CD8-positive, alpha-beta memory T cell (primary cell): ENCODE measurements at places on chromosomes 7 and 10. TPM values are rescaled to one million over a fixed set of nuclear protein-coding genes. Genes with fewer than 3 reads are reported as not detected.

DNA sequence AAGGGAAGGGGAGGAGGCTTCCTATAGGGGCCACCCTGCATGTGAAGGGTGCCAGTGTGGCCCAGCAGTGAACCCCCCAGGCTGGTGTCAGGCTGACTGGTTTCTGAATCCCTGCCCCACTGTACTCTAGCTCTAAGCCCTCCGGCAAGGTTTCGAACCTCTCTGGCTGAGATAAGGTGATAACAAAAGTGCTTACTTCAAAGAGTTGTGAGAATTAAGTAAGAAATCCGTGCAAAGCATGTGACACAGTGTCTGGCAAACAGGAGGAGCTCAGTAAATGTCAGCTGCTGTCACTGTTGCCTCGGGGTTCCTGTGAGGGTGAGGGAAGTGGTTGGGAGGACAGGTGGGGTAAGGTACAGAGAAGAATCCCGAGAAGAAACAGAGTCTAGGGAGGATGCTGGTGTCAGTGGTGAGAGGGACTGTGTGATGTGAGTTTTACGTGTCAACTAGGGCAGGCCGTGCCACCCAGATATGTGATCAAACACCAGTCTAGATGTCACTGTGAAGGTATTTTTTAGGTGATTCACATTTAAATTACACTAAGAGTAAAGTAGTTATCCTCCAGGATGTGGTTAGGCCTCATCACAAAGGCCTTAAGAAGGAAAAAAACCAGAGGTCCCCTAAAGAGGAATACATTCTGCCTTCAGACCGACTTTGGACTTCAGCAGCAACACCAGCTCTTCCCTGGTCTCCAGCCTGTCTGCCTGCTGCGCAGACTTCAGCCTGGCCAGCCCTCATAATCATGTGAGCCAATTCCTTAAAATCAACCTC lies 64.4 kb downstream of the BPGM start:
- DNase-seq = peak; percentile 88

DNA sequence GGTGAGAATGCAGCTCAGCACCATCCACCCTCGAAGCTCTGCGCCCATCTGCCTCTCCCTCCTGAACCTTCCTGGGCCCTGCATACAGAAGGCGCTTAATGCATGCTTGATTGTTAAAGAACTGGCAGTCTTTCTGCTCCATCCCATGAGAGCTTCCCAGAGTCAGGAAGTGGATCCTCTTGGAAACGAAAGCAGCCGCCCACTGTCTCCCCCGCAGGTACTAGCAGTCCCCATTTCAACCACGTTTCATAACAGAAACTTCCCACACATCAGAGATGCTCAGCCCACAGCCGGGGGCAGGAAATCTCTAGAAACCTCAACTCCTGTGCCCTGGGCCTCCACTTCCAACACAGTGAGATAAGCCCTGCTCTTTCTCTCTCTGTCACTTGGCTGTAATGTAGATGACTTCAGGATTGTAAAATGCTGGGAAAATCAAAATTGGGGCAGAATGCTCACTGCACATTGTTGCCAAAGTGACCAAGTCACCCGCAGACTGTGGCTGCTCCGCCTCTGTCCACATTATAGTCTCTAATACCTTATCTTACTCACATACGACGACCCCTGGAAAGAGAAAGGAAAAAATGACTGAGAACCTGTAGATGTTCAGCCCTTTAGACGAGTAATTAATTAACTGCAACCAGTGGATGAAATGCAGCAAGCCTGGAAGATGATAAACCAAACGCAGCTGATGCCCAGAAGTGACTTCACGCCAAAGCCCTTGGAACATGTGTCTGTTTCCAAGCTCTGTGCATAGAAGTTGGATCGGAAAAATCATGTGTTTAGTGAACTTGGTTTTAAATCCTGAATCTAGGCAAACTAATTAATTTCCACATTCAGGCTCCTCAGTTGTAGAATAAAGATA lies 28.5 kb downstream of the GSDME start:
- no peak for DNase-seq

DNA sequence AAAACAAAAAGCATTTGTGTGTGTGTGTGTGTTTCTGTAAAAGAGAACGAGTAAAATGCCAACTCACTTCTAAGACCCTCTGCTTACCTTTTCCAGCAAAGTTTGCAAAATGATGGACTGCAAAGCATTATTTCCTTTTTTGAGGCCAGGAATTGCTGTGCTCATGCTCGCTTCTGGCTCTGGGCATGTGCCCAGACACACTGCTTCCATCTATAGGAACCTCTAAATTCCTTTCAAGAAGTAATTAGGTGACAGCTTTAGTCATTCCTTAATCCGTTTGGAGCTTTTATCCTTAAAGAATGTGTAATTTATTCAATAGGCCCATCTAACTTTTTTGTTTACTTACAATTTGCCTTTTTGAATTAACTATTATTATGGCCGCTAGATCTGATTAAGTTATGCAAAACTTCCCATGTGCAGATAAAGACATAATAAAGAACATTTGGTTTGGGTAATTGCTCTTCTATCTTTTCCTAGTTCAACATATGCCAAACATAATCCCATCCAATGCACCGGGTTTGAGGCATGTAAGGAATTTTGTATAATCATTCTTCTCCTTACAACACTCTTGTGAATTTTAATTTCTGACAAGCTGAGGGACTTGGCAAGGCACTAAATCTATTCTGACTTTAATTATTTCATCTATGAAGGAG lies 34.7 kb downstream of the A1CF start:
- DNase-seq = no peak

DNA sequence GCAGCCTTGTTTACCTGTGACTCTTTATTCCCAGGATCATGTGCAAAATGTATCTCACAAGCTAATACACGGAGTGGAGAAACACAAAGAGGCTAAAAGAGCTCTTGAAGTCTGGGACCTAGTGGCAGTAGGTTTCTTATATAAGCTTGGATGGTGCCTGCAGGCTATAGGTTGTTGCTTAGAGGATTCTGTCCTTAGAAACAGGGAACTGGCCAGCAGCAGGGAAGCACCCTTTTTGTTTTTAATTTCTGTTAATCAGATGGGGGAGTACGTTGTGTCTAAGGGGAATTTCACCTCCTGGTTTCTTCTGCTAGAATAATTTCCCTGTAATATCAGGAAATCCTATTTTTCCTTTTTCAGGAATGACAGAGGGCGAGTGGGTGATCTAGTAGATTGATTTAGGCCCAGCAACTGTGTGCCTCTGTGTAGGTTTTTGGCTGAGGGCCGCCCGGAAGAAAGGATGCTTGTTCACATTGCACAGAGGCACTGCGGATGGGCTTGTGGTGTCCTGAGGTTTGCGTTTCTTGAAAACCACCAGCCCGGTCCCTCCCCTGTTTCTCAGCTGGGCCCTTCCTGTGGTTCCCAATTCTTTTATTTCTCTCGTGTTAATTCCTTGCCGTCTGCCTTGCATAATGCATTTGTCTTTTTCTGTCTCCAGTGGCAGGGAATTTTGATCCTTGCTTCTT lies 158.0 kb downstream of the CAMK1D start:
- DNase-seq = no peak

GRCh38 chr7:154947604-154948003 lies 55.3 kb downstream of the PAXIP1 start:
- DNase-seq = no peak

DNA sequence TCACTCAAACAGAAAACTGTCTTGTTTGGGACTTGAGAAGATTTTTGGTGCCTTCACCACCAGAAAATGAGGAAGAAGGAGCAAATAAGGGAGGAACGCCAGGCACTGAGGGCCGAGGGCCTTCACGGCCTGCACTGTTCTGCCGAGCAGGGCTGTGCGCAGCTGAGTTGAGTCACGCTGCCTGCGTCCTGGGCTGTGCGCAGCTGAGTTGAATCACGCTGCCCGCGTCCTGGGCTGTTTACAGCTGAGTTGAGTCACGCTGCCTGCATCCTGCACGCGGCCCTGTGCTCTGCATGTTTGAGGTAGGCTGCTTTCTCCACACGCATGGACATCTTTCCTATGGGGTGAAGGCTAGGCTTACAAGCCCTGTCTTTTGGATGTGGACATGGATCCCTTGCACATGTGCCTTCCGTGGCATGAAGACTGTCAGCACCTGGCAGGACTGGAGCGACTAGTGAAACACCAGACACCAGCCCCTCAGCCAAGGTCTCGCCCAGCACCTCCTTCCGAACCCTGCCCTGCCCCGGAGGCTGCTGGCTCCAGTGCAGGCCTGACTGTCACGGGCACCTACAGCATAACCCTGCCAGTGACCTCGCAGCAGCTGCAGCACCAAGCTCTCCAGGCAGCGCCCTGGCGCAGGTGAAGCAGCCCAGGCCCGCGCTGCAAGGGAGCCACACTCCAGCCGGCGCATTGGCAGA lies 96.7 kb downstream of the HTR5A start:
- DNase-seq = no peak

DNA sequence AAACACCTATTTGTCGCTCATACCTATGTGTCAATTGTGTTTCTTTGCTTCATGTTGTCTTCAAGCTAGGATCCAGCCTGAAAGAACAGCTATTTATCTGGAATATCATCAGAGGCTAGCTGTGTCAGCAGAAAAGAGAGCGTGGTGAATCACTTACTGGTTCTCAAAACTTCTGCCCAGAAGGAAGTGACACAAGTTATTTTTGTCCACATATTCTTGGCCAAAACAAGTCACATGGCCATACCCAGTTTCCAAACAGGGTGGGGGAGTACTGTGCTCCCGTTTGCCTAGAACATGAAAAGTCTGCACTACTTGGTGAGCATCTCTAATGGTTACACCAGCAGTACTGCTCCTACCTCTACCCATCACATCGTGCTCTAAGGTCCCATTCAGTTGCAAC lies 160.9 kb upstream of the CSTF2T start:
- DNase-seq = no peak

- DNase-seq = no peak
Observed at GRCh38 chr7:158424531-158424930, 163.1 kb downstream of the PTPRN2 start.

- DNase-seq = no peak
Observed at GRCh38 chr7:34904987-34905386, 132.3 kb downstream of the DPY19L1 start.

DNA sequence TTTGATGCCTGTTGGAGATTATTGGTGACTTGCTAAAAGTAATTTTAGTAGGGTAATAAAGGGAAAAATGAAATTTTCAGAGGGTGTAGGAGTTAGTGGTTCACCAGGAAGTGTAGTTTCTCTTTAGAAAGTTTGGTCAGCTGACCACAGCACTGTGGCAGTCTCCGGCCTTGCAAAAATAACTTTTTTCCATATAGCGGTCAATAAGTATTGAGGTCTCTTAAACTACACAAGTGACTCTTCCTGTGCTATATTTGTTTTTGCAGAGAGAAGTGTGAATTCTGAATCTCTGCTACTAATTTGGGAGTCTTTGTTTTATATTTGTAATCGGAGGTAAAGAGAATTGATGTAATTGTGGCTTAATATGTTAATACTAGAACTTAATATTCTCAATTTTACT lies 24.3 kb downstream of the PTPN12 start:
- no peak for DNase-seq

DNA sequence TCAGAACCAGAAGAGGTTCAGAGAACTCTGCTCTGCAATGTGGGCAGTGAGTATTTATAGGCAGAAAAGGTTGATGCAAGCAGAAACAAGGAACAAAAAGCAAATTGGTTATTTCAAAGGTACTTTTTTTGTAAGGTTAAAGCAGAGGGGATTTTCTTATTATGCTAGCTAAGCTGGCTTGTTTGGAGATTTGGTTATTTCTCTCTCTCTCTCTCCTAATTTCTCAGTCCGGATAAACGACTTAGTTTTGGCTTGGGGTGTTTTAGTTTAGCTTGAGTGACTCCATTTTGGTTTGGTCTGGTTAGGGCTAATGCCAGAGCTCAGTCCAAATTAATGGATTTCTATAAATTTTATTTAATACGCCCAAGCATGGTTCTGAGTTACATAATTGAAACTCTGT lies 566.8 kb downstream of the SH2D4B start:
- no peak for DNase-seq

- DNase-seq = no peak
Observed at GRCh38 chr10:119705434-119705831, 20.4 kb upstream of the INPP5F start.

DNA sequence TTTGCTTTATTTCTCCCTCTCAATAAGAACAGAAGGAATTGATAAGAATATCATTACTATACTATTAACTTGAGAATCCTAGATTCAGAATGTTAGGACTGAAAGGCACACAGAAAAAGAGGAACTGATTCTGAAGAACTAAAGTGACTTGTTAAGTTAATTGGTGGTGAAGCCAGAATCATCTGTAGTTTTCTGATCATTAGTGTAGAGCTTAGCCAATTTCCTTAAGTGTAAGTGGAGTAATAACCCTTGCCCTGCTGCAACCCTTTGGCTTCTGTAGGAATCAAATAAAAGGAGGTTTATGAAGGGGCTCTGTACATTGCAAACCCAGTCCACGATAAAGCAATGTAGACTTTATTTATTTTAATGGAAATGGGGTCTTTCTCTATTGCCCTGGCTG lies 1186.0 kb downstream of the SORCS3 start:
- DNase-seq = no peak

DNA sequence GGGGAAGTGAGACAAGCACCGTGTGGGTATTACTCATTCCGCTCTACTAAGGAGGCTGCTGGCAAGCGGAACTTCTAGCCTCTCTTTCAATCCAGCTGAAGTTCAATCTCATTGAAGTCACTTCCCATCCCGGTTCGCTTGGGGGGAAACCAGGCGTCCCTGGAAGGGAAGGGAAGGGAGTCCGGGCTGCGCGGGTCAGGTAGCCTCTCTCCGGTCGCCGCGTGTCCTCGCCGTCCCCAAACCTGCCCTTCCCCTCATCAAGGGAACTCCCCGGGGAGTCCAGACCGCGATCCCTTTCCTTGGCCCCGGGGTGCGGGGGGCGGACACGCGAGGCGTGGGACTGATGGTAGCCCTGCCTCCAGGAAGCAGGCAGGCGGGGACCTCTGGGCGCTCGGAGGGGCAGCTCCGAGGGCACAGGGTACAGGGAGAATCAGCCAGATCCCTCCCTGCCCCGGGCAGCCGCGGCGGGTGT lies 598 bp upstream of the ZEB1 start:
- peak; percentile 60 for DNase-seq

GRCh38 chr7:94043299-94043698 lies 39.1 kb upstream of the BET1 start:
- DNase-seq = no peak

- DNase-seq = no peak
Observed at GRCh38 chr10:22420787-22421517, 75.7 kb downstream of the SPAG6 start.

DNA sequence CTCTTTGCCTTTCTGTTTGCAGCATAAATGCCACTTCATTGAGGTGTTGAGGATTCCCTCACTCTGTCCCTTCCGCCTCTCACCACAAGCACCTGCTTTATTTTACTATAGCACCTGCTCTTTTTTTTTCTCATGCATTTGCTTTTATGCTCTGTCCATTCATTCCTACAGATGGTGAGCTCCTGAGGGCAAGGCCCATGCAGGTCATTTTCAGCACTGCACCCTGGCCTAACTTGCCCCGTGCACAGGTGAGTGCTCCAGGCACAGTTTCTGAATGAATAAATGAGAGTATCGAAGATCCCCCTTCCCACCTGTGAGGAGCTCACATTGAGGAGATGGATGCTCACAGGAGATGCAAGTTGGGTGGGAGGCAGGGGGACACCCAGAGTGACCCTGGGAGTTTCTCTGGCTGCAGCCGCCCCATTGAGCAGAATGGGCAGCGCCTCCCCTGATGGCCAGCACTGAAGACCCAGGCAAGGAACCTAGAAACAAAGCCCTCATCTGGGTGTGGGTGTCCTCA lies 1.2 kb upstream of the AKR1E2 start:
- DNase-seq = no peak

The GJD4 gene
- total RNA-seq = not detected

The HMX3 gene
- total RNA-seq = not detected

The UCN3 gene
- not detected for total RNA-seq

The GNG11 gene
- not detected for total RNA-seq
